ENCODE measurements at places on chromosomes 11 and 22.

DNA sequence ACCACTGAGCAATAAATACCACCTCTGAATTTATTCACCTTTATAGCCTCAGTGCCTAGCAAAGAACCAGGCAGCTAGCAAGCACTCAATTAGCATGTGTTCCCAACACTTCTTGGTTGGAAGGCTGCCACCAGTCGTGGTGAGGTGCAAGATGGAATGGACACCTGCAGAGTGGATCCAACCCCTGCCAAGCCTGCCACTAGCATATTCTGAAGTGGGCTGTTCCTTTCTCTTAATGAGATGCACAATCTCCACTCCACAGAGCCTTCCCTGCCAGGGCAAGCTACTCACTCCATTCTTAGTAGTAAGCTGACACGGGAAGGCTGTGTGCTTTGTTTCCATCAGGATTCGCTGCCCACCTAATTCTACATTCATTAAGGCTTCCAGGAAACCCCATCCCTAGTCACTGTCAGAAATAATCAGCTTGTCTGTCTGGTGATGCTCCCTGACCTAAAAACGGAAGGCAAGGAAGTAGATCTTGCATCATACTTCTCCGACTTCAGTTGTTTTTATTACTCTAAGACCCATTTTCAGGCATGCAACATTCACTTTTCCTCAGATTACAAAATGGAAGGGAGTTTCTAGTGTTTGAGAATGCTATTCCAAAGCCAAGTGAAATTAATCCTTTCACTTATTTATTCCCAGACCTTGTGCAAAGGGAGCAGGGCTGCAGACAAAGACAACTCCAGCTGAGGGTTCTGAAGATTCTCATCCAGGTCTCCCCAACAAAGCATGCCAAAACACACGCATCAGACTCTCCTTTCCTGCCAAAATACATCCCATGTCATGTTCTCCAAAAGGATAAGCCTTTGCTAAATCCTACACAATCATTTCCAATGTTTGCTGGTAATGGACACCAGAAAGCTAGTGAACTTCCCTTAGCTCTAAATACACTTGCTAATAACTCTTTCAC lies 128.0 kb downstream of the TENM4 start:
- DNase-seq = no peak

GRCh38 chr11:34185926-34186841 lies 80.8 kb downstream of the NAT10 start:
- no peak for DNase-seq

GRCh38 chr11:75383246-75383645 lies 16.1 kb upstream of the RPS3 start:
- DNase-seq = no peak

GRCh38 chr11:125428486-125429173 lies 67.4 kb downstream of the FEZ1 start:
- DNase-seq = no peak

DNA sequence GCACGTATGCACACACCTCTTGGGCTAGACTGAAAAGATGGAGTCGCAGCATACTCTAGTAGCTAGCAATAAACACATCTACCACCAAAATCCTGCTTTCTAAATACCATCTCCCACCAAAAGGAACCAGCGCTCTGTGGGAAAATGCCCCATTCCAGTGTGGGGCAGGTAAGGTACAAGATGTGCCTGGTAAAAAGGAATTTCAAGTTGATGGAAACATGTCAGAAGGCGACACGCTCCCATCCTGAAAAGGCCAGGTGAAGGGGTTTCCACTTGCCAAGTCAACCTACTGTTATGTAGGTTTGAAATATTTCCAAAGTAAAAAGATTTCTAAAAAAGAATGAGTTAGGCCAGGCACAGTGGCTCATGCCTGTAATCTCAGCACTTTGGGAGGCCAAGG lies 8.8 kb downstream of the DGCR2 start:
- no peak for DNase-seq
